Stimulated activated naive B cell treated with anti-CD40 and anti-IgM and Interleukin-4, amounts not matched to agents 10 μg/mL and 1 μg/mL and 100 μg/mL, for 72 hours (primary cell): ENCODE measurements at places on chromosomes 13 and 19.

DNA sequence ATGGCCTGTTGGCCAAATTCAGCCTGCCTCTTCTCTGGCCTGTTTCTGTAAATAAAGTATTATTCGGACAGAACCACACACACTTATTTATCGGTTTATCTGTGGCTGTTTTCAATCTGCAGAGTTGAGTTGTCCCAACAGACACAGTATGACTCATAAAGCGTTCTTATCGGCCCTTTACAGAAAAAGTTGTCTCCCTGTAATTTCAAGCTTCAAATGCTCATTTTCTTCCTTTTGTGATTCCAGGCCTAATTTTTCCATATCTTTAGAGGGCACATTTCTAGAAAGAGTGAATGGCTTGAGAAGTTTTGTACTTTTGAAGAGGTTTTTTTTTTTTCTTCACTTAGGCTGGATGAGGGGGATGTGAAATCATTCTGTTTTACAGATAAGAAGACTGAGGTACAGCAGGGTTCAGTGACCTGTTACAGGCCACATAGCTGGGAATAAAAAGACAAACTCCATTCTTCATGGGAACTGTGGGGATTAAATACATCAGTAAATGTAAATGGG is 440.9 kb downstream of the TSHZ3 start:
- DNase-seq, result no peak

DNA sequence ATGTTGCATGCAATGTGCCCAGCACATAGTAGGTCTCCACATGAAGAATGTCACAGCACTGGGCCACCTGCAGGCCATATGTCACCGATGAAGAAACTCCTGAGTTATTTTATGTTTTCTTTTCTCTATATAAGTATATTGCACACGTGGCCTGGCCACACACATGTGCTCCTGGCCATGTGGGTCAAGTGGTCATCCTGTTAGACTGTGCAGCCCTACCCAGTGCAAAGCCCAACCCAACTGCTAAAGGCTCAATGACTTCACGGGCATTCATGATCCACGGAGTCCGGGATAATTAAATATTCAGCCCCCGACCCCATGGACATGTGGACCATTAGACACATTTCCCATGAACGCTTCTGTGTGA is 163.2 kb downstream of the TEX29 start:
- DNase-seq, result no peak

DNA sequence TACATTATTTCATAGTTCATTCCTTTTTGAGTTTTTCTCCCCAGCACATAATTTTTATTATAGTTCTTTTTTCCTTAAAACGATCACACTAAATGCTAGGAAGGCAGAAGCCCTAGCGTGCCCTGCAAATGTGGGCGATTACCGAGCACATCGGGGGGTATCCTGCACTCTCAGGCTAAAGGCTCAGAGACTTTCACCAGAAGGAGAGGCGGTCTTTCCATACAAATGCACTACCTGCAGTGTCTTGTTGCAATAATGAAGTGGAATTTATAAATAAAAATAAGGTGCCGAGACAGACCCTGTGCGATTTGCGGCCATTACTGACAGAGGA is 29.3 kb upstream of the SPACA7 start:
- DNase-seq, result no peak

DNA sequence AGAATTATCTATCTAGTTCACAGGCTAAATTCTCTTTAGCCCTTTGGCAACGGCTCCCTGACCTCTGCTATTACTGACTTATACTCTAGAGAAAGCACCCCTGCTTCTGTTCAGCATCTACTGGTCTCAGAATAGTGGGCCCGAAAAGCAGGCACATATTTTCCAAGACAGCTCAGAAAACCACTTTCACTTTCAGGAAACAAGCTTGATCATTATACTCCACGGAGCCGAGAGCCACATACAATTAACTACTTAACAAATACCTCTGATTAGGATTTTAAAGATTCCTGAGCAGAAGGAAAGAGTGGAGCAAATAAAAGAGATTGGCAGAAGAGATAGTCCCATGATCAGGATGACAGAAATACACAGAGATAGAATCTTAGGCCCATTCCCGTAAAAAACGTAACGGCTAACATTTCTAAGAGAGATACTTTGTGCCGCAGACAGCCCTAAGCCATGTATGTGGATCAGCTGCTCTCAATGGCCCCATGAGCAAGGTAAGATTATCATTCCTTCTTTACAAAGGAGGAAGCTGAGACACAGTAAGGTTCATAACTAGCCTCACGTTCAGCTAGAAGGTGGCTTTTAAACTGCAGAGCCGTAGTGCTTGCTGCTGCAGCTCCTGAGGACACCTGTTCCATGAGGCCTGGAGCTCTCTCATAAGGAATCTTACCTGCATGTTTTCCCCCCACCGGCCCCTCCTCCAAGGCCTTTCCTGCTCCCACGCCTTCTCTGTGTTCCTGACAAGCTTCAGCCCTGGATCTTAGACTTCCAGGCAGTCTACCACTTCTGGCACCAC is 227.2 kb downstream of the FOXO1 start:
- peak; percentile 20 for DNase-seq

GRCh38 chr19:48818234-48818820 is 7.5 kb upstream of the BCAT2 start:
- no peak for DNase-seq

GRCh38 chr13:103062079-103062478 is 4.1 kb downstream of the SLC10A2 start:
- DNase-seq, result no peak

- no peak for DNase-seq
Observed at GRCh38 chr19:28074773-28075172, 1138.2 kb downstream of the UQCRFS1 start.

DNA sequence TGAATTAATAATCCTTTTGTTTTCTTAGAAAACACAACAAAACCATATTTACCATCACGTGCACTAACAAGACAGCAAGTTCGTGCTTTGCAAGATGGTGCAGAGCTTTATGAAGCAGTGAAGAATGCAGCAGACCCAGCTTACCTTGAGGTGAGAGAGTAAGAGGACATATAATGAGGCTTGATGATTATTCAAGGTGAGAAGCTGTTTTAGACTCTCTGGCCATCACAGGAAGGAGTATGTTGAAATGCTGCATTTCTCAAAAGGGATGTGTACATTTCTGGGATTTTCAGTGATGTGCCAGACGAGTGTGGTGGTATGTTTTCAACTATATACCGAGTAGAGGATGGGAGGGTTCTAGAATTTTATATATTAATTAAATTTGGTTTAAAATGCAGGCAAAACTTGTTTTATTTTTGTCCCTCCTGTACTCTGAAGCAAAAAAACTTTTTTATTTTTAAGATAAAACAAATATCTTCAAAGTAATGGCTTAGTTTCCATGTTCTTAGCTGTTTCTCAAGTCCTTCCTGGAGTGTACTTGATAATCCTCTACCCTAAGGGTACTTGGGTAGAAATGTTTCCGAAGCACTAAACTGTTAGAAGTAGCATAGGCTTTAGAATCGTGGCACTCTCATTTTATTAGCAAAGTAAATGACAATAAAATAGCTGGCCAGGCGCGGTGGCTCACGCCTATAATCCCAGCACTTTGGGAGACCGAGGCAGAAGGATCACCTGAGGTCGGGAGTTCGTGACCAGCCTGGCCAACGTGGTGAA is 51.1 kb downstream of the N4BP2L1 start:
- no peak for DNase-seq

- no peak for DNase-seq
Observed at GRCh38 chr13:31949486-31949885, 82.1 kb upstream of the FRY start.

- DNase-seq, result no peak
Observed at GRCh38 chr13:41981951-41982715, 21.2 kb upstream of the VWA8 start.

GRCh38 chr19:23203841-23204344 is 46.3 kb downstream of the ZNF724 start:
- no peak for DNase-seq

DNA sequence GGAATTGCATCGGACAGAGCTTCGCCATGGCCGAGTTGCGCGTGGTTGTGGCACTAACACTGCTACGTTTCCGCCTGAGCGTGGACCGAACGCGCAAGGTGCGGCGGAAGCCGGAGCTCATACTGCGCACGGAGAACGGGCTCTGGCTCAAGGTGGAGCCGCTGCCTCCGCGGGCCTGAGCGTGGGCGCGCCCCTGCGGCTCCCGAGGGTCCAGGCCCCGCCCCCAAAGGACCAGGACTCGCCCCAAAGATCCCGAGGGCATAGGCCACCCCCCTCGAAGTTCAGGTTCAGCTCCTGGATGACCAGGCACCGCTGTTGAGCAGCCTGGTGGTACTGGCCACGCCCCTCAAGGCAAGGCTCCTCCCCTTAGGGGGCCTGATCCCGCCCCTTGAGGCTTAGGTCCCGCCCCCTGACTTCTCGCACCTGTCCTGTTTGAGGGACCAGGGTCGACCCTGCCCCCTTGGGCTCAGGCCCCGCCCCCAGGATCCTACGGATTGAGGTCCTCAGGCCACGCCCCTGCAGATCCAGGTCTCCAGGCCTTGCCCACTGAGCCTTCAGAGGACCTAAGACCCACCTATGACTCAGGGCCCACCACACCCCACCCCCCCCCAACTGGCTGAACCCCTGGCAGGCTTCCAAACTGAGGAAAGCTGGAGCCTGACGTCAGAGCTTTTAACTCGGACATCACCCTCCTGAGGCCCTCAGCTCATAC is 43.1 kb downstream of the CYP4F22 start:
- peak; percentile 43 for DNase-seq

- DNase-seq, result no peak
Observed at GRCh38 chr13:51913421-51914136, 51.8 kb downstream of the CCDC70 start.

DNA sequence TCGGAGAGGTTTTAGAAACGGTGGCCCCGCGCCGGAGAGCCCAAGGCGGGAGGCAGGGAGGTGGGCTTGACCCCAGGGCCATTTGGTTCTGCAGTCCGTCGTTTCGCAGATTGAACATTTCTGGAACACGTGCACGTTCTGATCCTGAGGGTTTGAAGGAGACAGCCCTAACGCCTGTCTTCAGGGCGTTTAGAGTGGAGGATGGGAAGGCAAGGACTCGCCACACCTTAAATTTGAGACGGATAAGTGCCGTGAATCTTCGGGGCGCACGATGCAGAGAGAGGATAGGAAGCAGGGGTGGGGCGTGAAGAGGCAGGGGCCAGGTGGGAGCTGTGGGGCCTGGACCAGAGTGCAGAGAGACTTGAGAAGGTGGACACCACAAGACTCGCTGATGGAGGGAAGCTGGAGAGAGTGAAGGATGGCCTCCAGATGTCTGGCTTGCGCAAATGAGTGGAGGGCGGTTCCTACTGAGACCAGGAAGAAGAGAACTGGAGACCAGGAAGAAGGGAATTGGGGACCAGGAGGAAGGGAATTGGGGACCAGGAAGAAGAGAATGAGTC is 804 bp upstream of the MIER2 start:
- no peak for DNase-seq

DNA sequence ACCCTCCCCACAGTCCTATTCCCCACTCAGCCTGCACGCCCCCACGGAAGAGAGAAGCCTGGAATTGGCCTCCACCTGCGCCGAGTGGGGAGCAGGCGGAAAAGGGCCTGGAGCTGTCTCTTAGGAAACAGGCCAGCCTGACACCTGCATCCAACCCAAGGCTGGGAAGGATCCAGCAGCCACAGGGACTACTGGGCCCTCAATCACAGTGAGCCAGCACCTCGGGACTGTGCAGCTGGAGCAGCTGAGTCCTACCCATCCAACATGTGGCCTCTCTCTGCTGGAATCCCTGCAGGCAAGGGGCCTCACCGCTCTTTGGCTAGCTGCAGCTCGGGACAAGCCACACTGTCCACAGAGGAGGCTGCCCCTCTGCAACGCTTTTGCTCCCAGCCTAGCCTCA is 8.3 kb upstream of the EPHX3 start:
- no peak for DNase-seq

GRCh38 chr13:103195762-103196161 is 129.5 kb upstream of the SLC10A2 start:
- DNase-seq, result no peak

- no peak for DNase-seq
Observed at GRCh38 chr13:40217675-40218074, 448.8 kb downstream of the FOXO1 start.

GRCh38 chr13:77751513-77752456 is 54.3 kb downstream of the SLAIN1 start:
- DNase-seq, result peak; percentile 10

GRCh38 chr19:50206191-50206590 is 2.8 kb downstream of the MYH14 start:
- no peak for DNase-seq

DNA sequence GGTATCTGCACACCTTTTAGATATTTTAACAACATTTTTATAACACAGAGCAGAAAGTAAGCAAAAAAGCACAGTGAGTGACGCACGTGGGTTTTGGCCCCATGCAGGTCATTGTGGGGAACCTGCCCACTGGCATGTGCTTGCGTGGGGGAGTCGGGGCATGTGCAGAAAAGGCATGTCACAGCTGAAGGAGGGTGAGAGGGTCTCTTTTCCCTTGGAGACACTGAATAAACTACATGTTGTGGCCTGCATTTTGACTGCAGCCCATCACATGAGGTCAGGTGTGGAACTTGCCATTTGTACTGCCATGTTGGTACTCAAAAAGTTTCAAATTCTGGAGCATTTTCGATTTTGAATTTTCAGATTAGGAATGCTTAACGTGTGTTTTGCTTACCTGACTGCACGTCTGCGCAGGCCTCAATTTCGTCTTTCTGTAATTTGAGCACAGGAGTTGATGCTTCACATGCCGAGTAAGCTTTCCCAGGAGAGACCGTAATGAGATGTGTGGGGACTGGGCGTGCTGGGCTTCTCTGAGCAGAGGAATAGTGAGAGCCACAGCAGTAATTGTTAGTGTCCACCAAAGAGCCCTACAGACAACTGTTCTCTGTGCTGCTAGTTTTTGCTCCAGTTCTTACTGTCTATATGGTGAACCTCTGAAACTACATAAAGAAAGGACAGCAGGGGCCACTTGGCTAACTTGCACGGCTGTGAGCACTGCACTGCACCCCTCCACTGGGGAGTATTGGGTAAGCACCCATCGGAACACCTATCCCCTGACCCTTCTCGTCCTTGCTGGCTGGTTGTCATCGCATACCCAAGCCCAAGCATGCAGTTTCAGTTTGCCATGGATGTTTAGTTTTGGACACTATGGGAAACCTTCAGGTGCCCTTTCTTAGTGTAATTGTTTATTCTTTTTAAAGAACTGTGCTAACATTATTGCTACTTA is 72.9 kb upstream of the GPR183 start:
- DNase-seq, result no peak

DNA sequence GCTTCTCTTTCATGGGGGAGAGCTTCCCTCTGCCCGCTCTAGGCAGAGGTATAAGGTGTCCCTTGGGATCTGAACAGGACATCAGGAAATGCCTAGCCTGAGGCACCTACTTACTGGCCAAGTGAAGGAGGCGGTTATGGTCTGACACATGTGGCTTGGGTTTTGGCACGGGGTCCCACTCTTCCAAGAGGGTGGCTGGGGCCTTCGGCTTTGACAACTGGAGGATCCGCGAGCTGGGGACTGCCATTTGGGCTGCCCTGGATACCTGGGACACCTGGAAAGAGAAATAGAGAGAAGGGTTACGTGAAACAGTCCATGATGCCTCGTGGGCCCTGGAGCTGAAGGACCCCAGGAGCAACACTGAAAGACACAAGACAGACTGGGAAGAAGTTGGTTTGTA is 22.4 kb upstream of the MIER2 start:
- DNase-seq, result no peak

- DNase-seq, result no peak
Observed at GRCh38 chr13:37026771-37027170, 26.2 kb downstream of the EXOSC8 start.
